ENCODE measurements at places on chromosomes 6 and 20.
A peak's percentile ranks its signal among the peaks of the same experiment; 100 is the strongest.

DNA sequence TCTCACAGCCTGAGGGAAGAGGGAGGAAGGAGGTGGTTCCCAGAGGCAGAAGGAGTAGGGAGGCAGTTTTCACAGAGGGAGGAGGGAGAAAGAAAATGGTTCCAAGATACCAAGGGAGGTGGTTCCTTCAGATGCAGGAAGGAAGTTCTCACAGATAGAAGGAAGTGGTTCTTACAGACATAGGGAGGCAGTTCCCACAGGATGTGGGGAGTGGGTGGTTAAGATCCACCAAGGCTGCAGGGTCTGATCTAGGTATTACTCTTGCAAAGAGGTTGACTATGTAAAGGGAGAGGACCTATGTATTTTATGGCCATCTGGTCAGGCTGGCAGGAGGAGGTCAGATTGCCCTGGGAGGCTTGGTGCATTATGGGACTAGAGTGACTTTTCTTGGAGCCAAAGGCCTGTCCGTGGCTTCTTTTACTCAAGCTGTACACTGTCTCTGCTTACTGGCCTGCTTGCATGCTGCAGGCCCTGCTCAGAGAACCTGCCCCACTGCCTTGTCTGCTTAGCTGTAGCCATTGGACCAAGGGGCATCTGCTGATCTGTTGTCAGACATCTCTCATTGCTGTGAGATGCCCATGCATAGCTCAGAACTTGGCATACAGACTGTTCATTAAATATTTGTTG, 283.7 kb downstream of the DHX35 start:
- no peak for DNase-seq

DNA sequence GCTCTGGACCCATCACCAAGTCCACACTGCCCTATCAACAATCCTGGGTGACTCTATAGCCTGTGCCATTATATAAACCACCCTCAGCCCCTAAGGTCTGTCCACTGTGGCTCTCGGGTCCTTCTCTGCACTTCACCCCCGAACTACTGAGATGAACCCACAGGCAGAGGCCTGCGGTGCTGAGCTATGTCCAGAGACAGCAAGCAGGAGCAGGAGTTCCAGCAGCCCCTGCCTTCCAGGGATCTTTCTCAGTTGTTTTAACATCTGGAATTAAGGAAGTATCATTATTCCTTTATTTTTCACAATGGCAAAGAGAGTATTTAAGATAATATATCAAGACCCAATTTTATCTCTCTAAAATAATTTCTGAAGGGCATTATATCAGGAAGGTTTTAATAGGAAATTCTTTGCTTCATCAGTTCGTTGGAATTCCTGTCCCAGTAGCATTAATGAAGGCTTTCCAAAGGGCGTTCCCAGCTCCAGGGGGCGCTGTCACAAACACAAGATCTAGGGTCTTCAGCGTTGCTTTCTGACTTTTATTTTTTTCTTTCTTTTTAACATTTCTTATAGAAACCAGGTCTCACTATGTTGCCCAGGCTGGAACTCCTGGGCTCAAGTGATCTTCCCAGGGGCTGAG, 27.3 kb downstream of the RRBP1 start:
- no peak for DNase-seq

DNA sequence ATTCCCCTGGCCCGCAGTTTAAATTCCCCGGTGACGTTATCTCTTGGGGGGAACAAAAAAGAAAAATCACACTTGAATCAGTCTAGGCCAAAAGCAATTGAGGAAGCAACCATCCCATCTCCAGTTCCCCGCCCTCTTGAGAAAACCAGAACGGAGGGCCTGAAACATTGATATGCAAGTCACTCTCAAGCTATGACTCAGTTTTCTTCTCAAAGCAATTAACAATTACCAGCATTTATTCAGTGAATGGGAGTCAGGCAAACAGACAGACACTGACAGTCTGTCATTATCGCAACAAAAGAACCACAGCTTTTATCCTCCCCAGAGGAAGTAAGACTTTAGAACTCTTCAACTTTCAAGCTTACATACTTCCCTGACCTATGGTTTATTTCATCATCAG, 100.9 kb downstream of the OPRM1 start:
- DNase-seq = no peak

GRCh38 chr6:113095841-113096240, 748.7 kb downstream of the RFPL4B start:
- no peak for DNase-seq

GRCh38 chr20:4272225-4272624, 256.9 kb upstream of the RNF24 start:
- DNase-seq = no peak

GRCh38 chr20:2254333-2254732, 41.5 kb upstream of the TGM3 start:
- DNase-seq = no peak

GRCh38 chr6:53728570-53729194, 63.1 kb upstream of the KLHL31 start:
- DNase-seq = peak; percentile 63

- no peak for DNase-seq
These were observed 5.7 kb upstream of the PXDC1 start for GRCh38 chr6:3757241-3757641.

DNA sequence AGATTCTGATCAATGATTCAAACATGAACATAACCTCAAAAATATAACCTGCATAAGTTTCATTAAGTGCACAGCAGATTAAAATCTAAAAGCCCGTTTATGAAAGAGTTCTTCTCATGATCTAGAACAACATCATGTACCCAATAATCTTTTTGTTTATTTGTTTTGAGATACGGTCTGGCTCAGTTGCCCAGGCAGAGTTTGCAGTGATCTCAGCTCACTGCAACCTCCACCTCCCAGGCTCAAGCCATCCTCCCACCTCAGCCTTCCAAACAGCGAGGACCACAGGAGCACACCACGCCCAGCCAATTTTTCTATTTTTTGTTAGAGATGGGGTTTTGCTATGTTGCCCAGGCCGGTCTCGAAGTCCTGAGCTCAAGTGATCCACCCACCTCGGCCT, 149.7 kb downstream of the CDK19 start:
- no peak for DNase-seq

- no peak for DNase-seq
These were observed 85.6 kb downstream of the PDE7B start for GRCh38 chr6:135937106-135937505.

GRCh38 chr6:138302554-138302953, 75.2 kb upstream of the SMIM28 start:
- no peak for DNase-seq

DNA sequence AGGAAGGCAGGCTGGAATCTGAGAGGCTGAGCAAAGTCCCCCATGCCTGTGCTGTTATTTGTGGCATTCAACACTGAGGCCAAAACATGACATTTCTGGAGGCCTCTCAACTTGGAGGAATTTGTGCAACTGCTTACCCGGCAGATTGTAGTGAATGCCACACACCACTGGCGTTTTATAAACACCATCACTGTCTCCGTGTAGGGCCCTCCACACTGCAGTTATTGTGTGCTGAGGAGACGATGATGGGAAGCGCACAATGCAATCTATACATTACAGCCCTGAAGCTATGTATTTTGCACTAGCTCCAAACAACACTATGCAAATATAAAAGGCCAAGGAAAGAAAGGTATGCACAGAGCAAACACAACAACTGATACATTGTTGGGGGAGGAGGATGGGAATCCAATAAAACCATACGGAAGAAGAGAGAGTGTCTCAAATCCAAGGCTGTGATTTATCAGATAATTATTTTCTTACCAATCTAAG, 106.5 kb downstream of the SMLR1 start:
- DNase-seq = no peak

GRCh38 chr20:9839626-9840025, 750 bp upstream of the PAK5 start:
- DNase-seq = no peak

DNA sequence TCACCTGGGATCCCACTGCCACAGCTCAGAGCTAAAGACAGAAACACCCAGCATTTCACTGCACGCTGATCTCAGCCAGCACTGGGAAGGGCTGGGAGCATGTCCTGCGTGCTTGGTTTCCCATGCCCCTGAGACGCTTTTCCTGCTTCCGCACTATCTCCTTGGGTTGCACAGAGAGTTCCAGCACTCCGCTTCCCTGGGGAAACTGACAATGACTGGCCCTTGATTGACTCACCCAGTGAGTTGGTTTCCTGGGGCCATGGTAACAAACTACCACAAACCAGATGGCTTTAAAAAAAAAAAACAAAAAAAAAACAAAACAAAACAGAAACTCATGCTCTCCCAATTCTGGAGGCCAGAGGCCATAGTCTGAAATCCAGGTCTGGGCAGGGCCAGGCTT, 14.8 kb upstream of the MAS1L start:
- no peak for DNase-seq

- no peak for DNase-seq
These were observed 652.1 kb downstream of the CBLN4 start for GRCh38 chr20:55353206-55353605.

DNA sequence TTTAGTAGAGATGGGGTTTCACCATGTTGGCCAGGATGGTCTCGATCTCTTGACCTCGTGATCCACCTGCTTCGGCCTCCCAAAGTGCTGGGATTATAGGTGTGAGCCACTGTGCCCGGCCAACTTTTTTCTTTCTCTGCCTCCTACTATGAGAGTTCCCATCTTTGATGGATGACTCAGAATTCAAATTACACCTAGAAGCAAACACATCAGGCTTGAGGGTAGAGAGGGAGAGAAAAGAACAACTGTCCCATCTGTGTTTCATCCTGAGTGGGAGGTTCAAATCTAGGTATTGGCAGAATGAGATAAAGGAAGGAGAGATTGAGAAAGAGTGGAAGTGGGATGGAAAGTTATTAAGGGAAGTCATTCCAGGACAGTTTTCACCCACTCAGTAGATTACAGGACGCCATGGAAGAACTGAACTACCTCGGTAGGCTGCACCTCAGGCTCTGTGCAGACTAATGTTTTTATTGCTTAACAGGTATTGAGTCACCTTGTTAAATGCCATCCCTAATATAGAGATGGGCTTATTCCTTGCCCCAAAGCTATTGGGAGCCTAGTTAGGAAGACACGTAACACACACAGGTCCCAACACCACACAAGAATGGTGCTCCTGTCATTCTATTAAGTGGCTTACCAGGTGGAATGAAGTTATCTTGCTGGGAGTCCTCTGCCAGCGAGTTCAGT, 275.7 kb downstream of the SOX4 start:
- no peak for DNase-seq

DNA sequence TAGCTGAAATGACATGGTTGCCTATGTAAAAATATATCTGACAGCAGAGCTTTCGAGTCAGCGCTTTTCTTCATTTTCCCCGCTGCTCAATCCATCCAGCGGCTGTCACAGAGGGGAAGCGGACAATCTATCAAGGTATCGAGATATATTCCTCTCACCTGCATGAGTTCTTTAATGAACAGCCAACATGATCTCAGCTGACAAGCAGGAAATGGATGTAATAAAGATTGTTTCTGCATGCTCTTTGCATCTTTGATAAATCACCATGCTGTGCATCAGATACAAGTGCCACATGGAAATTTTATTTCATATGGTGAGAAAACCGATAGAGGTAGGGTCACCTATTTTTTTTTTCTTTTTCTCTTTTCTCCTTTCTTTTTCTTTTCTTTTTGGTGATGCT, 602.3 kb upstream of the MMS22L start:
- no peak for DNase-seq

Measured in activated CD4-positive, alpha-beta T cell treated with anti-CD3 and anti-CD28 coated beads, Interleukin-2, Interleukin-4, amounts not matched to agents 100 ng/mL and 50 ng/mL, durations not matched to agents 16 hours and 8 hours (primary cell).